ENCODE measurements at places on chromosomes 3 and 15.

GRCh38 chr3:179949412-179949811 lies 87.3 kb downstream of the PEX5L start:
- DNase-seq: no peak

DNA sequence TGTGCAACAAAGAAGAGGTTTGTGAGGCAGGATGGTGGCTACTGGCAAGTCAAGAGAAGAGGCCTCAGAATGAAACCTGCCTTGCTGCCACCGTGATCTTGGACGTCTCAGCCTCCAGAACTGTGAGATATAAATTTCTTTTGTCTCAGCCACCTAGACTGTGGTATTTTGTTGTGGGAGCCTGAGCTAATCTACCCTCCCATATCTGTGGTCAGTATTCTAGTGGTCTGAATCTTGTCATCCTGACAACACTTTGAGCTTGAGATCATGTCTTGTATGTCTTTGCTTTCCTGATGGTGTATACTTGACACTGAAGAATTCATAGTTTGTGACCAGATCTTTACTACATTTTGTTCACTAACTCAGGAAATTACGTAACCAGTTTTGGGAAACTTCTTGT lies 240.6 kb upstream of the GOLIM4 start:
- no peak for DNase-seq

- peak; percentile 32 for DNase-seq
These were observed 177.5 kb downstream of the EPHA6 start for GRCh38 chr3:96991800-96992365.

DNA sequence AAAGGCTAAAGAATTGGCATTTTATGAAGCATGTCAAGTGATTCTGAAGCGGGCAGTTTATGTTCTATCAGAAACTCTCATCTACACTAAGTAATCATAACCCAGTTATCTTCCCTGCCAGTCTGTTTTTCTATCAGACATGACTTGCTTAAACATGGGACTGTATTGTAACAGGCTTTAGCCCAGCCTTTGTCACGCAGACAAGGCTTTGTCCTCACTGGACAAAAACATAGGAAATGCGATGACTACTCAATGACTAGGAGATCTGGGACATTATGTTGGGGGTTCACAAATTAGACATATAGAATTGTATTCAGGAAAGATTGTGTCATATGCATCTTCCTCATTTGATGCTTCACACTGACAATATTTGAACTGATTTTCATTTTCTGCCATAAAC lies 115.5 kb downstream of the GADL1 start:
- DNase-seq: no peak

DNA sequence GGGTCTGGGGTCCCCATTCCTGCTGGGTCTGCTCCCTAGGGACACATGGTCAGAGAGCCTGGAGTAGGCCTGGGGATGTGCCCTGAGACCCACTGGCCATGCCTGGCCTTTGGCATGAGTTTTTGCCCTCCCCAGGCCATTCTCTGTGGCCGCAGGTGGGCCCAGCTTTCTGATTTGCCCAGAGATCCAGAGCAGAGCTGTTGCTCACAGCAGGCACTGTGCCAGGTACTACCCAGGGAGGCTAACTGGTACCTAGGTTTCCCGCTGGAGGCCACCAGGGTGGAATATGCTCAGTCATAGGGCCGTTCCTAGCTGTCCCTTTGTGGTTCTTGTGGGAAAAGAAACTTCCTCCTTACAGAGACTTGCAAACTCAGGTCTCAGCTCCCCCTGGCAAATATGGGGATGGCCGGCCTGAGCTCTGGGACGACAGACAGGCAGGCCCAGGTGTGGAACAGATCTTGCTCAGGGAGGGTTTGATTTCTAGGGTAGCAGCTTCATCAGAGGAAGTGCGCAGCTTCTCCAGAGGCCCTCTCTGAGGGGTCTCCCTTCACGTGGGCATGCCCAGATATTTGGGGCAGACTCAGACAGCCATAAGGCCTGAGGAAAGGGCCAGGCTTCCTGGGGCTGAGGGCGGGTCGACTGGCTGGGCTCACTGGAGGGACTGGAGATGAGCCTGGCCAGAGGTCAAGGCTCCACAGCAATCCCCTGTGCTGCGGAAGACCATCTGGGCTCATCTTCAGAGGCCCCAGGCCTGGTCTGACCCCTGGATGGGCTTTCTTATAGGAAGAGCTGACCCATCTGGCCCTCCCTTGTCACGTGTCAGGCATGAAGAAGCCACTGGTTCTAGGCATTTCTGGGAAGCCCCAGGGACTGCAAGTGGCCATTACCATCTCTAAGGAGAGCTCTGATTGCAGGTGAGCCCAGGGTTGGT lies 28.0 kb downstream of the ACAA1 start:
- DNase-seq: no peak

DNA sequence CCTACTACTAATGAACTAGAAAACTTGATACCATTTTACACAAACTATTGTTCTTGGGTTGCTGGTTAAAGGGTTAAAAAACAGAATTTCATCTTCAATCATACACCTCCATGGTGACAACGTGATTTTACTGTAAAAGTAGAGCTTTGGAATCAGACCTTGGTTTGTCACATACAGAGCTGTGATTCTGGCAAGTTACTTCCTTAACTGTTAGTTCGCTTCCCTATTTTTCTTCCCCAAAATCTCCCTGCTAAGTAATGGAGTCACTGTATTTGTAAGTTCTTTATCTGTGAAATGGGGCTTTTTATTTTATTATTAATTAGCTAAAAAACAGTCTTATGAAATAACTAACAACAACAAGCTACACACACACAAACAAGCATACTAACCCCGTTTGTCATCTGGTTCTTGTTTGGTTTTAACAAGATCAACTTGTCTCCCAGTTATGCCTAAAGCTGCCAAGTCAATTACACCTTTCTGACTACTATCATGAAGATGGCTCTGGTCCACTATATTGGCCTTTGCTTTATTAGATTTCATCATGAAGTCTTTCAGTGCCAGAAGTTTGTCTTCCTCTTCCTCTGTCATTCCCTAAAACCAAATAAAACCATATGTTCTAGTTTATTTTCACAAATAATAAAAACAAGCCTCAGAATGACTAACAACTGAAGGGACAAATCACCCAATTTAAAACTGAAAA lies 38.6 kb downstream of the PIK3R4 start:
- no peak for DNase-seq

DNA sequence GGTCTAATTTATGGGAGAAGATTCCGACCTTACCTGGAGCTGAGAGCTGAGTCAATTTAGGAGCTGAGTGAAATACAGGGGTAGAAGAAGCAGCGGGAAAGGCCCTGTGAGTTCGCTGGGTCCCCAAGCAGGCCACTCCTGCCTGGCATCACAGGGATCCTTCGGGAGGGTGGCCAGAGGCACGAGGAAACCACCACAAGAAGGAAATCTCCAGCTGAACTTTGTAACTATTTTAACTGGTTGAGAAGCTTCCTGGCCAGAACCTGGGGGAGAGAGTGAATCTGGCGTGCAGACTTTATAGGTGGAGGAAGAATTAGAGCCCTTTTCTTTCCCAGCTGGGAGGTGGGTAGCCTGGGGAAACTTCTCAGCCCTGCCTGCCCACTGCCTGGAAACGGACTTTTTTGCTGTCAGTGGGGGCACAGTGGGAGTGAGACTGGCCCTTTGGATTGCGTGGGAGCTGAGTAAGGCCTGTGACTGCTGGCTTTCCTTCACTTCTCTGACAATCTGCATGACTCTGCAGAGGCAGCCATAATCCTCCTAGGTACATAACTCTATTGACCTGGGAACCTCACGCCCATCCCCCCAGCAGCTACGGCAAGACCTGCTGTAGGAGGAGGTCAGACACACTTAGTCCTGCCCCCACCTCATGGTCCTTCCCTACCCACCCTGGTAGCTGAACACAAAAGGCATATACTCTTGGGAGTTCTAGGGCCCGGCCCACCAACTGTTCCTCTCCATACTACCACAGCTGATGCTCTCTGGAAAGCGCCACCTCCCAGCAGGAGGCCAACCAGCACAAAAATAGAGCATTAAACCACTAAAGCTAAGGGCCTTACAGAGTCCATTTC lies 340.7 kb downstream of the CNTN3 start:
- no peak for DNase-seq

DNA sequence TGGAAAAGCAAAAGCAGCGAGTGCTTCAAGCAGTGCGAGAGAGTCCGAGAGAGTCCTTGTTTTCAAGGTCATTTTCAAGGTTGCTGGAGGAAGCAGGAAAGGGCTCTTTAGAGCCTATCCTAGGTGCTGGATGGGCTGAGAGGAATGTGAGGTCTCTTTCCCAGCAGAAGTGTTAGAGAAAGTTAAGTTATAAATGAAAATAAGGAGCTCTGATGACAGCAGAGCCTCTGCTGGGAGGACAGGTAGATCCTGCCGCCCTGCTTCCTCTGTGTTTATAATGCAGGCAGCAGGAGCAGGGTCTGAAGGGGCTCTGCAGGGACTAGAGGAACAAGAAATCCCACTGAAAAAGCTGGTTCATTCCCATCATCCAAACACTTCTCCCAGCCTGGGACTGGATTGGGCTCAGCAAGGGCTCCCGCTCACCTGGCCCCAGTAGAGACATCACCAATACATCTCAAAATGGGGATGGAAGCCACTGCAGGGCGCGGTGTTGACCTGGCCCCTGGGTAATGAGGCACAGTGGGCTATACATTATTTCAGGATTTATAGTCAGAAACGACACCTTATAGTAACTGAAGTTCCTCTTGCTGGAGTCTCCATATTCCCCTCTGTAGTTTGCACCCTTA lies 41.5 kb upstream of the RAB6B start:
- DNase-seq: no peak

DNA sequence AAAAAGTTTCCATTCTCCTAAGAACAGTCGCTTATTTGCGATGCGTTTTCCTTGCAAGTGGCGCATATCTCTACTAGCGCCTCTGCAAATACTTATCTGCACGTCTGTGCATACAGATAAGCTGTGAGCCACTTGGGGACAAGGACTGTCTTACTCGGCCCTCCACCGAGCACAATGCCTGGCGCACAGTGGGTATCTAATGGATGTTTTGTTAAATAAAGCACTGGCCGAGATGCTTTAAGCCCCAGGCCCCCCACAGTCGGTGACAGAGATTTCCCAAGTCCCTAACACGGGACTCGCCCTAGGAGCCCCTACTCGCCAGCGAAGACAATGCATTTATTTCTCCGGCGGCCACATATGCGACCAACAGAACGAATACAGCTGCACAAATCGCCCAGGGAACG lies 503 bp downstream of the HLTF start:
- DNase-seq: no peak

DNA sequence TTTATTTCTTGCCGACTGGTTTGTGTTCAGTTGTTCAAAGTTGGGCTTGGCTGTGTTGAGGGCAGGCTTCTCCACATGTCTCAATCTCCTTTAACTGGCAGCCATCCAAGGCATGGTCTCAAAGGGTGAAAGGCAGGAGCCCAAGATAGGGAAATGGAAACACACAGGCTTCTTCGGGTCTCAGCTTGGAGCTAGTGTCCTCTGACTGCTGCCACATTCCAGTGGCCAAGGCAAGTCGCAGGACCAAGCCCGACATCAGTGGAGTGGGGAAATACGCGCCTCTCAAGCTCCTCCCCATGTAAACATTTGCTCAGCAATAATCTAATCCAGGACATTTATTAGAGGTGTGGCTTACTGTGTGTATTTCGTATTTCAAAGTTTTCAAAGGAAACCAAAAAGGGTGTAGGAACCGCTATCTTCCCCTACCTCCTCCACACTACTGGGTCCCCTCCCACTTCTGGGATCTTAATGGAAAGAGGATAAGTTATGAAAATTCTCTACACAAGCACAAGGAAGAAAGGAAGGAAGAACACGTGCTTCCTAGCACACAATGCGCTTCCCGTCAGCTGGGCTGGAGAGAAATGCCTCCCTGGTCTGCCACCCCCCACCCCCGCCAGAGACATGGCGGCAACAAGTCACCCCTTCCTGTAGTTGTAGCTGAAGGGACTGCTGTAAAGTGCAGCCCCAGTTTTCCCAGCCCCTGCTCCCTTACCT lies 181.7 kb downstream of the FAM43A start:
- no peak for DNase-seq

- DNase-seq: no peak
These were observed 30.5 kb upstream of the TIPARP start for GRCh38 chr3:156643729-156644389.

GRCh38 chr3:193831495-193832455 lies 238.8 kb downstream of the OPA1 start:
- DNase-seq: no peak

- DNase-seq: no peak
These were observed 46.6 kb downstream of the APH1B start for GRCh38 chr15:63323798-63324563.

DNA sequence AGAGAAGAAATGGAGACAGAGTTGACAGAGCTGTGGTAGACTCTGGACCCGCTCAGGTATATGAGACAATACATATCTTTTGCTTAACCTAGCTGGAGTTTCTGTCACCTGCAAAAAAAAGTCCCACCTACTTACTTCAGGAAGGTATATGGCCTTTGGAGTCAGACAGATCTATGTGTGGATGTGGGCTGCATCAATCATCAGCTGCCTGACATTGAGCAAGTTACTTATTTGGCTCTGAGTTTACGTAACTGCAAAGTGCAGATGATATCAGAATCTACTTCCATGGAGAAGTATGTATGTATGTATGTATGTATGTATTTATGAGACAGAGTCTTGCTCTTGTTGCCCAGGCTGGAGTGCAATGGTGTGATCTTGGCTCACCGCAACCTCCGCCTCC lies 124.3 kb downstream of the MYLK start:
- DNase-seq: no peak

- DNase-seq: no peak
These were observed 2.2 kb downstream of the TGFBR2 start for GRCh38 chr3:30608598-30608947.

DNA sequence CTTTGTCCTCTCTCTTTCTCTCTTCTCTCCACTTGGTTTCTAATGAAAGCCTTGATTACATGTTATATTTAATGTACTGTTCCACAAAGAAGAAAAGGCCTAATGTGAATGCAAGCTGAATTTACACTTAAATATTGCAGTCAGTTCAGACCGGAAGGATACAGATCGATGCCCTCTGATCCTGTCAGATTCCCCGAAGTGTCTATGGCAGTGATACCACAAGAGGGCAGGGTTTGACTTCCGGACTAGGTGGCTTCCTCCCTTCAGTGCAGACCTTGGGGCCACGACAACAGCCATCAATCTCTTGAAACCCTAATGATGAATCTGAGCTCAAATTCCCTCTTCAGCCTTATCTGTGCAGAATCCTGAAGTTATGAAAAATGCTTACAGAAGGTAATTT lies 29.5 kb downstream of the AGTR1 start:
- no peak for DNase-seq

DNA sequence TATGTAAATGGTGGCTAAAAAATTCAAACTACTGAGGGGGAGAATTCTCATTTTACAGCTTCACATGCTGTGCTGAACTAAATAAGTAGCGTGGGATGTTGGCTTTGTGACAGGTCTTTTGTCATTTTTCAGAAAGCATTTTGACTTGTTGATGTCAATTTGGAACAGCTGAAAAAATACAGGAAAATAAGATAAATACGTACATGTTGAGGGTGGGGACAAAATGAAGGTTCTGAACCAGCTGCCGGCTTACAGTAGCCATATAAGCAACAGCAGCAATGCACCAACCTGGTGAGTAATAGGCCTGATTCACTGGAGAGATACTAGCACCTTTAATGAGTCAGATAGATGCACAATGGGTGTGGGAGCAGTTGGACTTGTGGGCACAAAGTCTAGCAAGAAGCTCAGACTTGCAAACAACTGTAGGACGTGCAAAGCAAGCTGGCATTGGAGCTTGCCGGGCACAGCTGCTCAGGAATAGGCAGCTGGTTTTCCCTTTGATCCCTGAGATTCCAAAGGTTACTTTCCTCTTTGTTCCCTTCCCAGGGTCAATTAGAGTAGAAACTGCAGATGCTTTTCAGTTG lies 12.9 kb downstream of the B3GNT5 start:
- no peak for DNase-seq

Data from hindlimb muscle (tissue), 1 donor.